Breast epithelium (tissue), 4 donors: ENCODE measurements at places on chromosomes 4 and X.

DNA sequence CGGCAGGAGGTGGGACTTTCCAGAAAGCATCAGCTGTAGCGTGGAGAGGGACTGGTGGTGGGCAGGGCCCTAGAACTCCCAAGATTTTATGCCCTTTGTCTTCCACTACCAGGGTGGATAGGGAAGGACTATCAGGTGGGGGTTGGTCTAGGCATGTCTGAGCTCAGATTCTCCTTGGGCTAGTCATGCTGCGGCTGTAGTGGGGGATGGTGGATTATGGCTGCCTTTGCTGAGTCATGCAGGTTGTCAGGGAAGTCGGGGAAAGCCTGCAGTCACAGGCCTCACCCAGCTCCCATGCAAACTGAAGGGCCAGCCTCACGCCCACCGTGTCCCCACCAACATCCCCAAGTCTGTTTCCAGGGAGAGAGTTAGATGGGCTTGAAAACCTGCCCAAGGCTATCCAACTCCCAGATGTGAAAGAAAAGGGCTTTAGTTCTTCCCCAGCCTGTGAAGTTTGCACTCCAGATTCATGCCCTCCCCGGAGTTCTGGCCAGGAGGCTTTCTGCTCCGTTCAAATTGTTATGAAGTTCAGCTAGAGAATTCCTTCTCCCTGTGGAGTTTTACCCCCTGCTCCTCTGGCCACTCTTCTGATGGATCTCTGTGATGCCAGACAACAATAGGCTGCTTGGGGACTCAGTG lies 13.4 kb upstream of the MEPE start:
- no peak for DNase-seq

DNA sequence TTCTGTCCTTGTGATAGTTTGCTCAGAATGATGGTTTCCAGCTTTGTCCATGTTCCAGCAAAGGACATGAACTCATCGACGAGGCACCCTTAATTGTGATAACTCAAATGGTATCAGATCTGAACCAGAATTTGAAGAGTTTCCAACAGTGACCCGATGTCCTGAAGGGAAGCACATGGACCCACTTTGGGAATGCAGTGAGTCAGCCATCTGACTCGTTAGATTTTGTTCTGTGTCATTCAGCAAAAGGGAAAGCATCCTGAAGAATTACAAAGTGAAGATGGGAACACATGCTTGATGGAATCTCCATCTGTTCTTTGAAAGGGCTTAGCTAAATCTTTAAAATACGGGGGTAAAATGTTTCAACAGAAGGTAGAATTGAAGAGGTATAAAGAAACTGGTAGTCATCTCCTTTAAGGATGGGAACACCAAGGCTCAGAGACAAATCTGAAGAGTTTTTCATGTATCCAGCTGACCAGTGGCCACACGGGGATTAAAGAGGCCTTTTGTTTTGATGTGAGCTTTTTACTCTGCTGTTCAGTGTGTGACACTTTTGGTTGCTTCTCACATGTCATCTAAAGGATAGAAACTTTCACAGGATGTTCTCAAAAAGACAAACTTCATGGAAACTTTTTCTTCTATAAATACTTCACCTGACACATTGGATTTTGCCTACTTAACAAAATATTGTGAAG lies 393.8 kb downstream of the INPP4B start:
- DNase-seq: no peak

GRCh38 chrX:110852180-110852579 lies 56.6 kb upstream of the CHRDL1 start:
- no peak for DNase-seq

DNA sequence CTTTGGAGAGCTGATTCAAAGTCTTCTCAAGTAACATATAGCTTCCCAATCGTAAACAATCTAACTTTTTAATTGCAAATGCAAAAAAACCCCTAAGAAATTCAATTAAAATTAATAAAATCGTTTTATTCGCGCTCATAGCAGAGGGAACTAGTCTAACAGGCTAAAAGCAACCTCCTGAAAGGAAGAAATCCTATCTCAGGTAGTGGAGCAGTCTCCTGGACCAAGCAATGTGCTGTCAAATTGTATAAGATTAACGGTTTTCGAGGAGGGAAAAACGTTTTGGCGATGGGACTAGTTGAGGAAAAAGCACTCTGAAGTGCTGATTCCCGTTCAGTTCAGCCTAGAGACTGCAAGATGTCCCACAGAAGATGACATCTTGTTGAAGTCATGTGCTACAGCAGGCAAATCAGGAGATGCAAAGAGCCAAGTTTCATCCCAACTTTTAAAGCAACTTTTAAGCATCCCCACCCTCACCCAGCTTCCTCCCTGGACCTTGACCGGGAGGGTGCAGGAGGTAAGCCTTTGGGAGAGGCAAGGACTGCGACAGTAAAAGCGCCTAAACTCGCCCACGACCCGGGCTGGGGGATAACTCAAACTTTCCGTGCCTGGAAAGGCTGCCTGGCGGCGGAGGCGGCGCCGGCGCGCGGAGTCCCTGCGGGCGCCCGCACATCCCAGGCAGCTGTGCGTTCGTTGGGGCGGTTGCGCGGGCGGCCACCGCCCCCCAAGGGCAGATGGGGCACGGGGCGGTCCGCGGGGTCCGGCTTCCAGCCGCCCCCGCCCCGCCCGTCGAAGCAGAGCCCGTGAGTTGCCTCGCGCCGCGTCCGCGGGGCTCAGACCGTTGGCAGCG lies 784 bp downstream of the MAP7D3 start:
- DNase-seq: no peak

DNA sequence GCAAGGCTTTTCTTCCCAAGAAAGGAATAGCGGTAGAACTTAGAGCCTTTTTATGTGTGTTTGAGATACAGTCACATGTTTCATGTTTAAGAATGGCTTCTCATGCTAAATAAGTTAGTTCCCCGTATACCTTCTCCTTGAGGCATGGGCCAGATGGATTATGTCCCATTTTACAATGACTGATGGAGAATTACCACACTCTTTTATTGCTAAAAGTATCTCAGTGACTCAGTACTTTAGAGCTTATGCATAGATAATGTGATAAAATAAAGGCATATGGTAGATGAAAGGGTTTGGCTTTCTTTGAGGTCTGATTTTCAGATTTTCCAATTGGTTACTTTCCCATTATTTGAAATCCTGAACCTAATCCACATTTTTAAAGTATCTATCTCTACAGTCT lies 121.8 kb upstream of the BMPR1B start:
- DNase-seq: no peak
